Glomerular endothelial cell (primary cell): ENCODE measurements at places on chromosomes 12 and 14.
A peak's percentile ranks its signal among the peaks of the same experiment; 100 is the strongest.

DNA sequence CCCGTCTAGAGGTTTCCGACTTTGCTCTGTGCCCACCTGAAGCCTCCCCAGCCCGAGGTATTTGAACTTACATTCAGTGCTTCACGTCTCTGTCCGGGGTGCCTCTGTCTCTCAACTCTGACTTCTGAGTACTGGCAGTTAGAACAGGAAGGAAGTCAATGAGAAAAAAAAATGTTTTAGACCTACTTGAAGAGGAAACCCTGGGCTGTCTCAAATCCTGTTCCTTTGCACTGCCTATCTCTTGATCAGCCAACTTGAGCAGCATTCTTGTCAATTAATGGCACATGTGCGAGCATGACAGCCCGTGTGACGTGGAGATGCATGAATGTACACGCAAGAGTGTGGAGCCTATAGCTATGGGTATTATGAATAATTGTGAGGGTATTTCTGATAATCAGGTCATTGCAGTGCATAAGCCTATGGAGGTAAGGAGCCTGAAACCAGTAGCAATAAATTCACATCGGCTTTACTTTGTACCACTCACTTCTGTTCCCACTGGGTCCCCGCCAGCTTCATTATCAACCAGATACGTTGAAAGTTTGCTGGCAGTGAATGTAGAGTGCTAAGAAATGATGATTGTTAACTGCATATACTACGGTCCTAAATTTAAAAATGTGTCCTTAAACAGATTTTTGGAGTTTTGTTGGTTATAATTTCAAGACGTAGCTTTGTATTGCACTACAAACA lies at the start of gene ARHGDIB:
Gene ARHGDIB (minus strand): TSS at position 136 of the 687 bp plus-strand sequence. CDS start 10,889 bp downstream, outside the sequence.
- DNase-seq: peak; percentile 78

- DNase-seq: no peak
These were observed 14.7 kb upstream of the KRT86 start for GRCh38 chr12:52259657-52260243.

DNA sequence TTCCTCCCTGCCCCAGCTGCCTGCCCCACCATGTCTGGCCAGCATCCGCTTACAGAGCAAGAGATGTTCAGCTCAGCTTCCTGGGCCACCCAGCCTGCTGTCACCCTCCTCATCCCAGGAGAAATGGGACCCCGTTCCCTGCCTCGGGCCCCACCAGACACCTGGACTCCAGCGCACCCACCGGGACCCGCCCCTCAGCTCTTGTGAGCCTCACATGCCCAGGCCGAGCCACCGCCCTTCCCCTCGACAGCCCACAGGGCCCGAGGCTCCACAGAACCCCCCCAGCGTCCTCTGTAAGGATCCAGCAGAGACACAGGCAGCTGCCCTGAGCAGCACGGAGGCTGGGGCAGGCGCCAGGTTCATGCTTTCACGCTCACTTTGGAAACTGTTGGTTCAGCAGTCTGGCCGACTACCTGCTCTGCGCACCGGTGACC lies 18.4 kb upstream of the C14orf180 start:
- no peak for DNase-seq

DNA sequence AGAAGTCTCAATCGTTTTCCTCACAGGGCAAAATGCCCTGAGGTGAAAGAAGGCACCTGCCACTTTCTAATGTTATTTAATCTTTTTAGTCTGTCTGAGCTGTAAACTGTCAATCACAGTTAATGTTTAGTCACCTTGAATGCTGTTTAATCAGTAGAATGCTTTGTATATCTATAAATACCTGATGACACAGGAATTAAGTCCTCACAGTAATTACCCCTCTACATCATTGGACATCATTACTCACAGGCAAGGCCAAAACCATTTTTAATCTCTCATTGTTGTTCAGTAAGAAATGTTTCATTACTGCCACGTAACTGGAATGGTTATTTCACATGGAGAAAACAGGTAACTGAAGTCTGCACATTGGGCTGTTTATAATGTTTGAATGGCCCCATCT lies 178.8 kb downstream of the EXOC5 start:
- DNase-seq: no peak

DNA sequence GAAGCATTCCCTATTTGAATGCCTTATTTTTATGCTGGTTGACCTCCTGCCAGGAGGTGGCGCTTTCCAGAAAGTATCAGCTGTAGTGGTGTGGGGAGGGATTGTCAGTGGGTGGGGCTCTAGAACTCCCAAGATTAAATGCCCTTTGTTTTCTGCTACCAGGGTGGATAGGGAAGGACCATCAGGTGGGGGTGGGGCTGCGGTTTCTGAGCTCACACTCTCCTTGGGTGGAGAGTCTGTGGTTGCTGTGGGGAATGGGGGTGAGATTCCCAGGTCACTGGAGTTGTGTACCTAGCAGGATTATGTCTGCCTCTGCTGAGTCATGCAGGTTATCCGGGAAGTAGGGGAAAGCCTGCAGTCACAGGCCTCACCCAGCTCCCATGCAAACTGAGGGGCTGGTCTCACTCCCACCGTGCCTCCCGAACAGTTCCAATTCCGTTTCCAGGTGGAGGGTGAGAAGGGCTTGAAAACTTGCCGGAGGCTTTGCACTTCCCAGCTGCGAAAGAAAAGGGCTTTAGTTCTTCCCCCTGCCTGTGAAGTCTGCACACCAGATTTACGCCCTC lies 68.3 kb downstream of the ALG10B start:
- no peak for DNase-seq

GRCh38 chr14:52494444-52494843 lies 57.9 kb downstream of the TXNDC16 start:
- DNase-seq: no peak
